Neural crest cell (in vitro differentiated cells): ENCODE measurements at places on chromosomes 11 and 22.

- no peak for DNase-seq
Observed at GRCh38 chr11:133219543-133219942, 312.8 kb downstream of the OPCML start.

DNA sequence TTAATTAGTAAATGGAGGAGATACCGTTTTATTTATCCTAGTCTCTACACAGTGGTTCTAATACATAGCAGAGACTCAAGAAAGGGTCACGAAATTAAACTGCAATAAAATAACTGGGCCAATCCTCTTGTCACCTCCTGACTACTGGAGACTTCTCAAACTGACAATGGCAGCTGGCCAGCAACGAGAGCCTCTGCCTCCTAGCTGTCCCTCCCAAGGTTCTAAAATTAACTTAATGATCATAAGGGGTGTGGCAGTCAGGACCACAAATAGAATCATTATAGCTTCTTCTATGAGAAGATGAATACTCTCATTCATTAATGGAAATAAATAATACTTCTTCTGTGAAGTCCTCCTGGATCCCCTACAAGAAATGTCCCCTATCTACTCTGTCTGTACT lies 63.8 kb upstream of the APOA1 start:
- DNase-seq = no peak

DNA sequence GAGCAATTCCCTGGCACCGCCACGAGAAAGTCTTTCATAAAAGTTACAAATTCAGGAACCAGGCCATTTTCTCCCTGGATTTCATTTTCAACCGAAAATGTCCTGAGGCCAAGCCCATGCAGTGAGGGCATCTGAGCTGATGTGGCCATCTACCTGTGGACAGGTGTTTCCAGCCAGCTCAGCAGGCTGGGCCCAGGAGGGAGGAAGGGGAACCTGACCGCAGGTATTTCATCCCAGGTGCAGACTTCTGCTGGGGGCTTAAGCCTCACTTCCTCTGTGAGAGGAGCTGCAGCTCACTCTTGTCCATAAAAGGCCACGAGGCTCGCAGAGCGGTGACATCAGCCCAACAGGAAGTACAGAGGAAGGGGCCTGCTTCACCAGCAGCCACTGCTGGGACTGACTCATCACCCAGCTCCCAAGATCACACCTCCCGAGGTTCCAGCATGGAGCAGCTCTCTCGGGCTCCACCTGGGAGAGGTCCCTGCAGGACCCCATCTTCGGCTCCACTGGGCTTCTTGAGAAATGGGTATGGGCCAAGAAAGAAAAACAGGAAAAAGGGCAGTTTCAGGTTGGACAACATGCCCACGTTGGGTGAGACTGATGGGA lies 56.4 kb downstream of the MYH9 start:
- DNase-seq = no peak

DNA sequence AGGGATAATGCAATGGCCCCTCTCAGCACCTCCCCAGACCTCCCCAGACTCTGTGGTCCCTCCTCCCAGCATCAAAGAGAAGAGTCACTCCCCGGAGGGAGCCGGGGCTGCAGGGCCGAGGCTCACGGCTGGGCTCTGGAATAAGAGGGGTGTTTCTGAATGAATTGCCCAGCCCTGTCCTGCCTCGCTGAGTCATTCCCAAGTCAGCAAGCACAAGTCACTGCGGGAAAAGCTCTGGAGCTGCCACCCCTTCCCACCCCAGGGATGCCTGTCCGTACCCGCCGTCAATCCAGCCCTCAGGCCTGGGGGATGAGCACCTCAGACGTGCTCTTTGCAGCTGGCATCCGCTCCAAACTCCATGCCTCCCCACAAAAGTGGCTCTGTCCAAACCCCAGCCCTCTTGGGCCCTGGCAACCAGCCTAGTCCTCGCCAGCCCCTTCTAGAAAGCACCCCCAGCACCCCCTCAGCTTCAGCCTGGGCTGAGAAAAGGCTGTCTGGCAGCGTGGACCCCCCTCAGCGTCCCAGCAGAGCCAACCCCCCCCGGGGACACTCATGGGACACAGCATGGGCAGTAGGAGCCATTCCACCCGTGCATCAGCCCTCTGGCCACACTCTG lies 22.7 kb downstream of the CELSR1 start:
- DNase-seq = no peak
